ENCODE measurements at places on chromosomes 13 and 19. TPM values are rescaled to one million over a fixed set of nuclear protein-coding genes. Genes with fewer than 3 reads are reported as not detected.
A peak's percentile ranks its signal among the peaks of the same experiment; 100 is the strongest.

Gene TMEM238
- total RNA-seq, result 0.65 TPM

Gene PNMA8A
- 11.1 TPM for total RNA-seq

Gene CACTIN
- 10.7 TPM for total RNA-seq

Gene C19orf85
- not detected for total RNA-seq

Gene MAU2
- 46.8 TPM for total RNA-seq

Gene RFPL4A
- 0.46 TPM for total RNA-seq

Gene EBI3
- total RNA-seq, result not detected

Gene ANGPTL4
- total RNA-seq, result 4.1 TPM

Gene SYNE4
- 0.13 TPM for total RNA-seq

Gene ZNF180
- 3.7 TPM for total RNA-seq

Gene GSX1
- total RNA-seq, result not detected

Gene MIA
- 1.00 TPM for total RNA-seq

Gene ZNF626
- 8.6 TPM for total RNA-seq

DNA sequence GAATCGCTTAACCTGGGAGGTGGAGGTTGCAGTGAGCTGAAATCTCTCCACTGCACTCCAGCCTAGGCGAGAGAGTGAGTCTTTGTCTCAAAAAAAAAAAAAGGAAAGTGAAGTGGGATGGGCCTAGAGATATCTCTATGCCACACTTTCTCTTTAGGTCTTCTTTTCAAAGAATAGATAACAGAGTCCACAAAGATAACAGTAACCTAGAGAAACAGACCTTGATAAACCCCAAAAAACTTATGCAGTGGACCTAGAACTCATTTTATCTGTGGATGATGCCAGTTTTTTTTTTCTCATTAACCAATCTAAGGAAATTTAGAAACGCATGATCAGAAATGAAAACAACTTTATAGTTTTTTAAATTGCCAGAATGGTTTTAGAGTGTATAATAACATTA is 227.4 kb downstream of the LHFPL6 start:
- no peak for DNase-seq

- no peak for DNase-seq
Measured at GRCh38 chr19:30596813-30597399, 224.7 kb downstream of the ZNF536 start.

- no peak for DNase-seq
Measured at GRCh38 chr13:20090349-20090748, 70.5 kb downstream of the GJA3 start.

DNA sequence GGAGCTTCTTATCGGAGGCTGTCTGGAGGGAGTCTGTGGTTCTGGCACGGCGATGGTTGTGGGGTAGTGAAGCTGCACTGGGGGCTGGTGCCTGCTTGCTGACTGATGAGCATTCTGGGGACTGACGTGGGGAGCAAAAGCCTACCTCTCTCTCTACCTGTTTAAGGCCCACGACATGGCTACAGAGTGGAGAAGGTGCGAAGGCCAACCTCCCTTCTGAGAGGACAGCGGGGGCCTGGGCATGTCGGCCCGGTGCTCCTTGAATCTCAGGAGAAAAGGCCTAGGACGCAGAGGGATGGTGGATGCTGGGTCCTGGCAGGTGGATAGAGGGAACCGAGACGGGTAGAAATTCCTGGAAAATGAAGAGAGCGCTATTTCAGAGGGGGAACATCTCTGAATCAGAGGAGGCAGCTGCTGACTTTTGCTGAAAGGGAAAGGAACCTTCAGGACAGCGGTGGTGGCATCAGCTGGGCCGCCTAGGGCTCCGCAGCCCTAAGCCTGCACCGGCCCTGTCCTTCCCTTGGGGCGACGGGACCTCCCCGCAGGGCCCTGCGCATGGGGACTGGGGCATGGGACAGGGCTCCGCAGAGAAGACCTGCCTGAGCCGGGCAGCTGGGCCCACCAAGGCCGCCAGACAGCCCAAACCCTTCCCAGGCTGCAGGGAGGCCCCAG is 35.0 kb upstream of the MEDAG start:
- no peak for DNase-seq

GRCh38 chr13:113090806-113091205 is 14.8 kb upstream of the F7 start:
- DNase-seq, result no peak

GRCh38 chr19:20926796-20927195 is 3.7 kb downstream of the ZNF85 start:
- no peak for DNase-seq

DNA sequence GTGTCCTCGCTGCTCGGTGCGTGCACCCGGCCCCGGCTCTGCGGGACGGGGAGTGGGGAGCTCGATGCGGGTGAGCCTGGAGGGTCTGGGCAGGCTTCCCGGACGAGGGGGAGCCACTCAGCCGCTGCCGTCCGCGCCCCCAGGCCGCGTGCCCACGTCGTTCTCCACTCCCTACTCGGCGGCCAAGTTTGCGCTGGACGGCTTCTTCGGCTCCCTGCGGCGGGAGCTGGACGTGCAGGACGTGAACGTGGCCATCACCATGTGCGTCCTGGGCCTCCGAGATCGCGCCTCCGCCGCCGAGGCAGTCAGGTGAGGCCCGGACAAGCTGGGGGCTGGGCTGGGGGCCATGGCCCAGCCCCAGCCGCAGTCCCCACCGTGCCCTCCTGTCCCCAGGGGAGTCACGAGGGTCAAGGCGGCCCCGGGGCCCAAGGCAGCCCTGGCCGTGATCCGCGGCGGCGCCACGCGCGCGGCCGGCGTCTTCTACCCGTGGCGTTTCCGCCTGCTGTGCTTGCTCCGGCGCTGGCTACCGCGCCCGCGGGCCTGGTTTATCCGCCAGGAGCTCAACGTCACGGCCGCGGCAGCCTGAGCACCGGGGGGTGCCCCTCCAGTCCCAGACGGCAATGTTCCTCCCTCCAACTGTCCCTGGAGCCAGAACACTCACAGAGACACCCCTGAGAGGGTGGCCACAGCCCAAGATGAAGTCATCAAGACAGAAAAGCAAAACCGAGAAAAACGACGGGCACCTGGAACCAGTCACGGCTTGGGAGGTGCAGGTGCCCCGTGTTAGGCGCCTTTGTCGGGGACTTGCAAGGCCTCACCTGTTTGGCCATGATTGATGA is 2.5 kb upstream of the RPL36 start:
- DNase-seq, result no peak

- peak; percentile 97 for DNase-seq
Measured at GRCh38 chr19:20167020-20167644, at the start of gene ZNF486. Gene ZNF486 (plus strand): TSS chr19:20167214. CDS start chr19:20167331, 117 bp downstream.

GRCh38 chr19:32453736-32454135 is 48.2 kb downstream of the DPY19L3 start:
- no peak for DNase-seq

DNA sequence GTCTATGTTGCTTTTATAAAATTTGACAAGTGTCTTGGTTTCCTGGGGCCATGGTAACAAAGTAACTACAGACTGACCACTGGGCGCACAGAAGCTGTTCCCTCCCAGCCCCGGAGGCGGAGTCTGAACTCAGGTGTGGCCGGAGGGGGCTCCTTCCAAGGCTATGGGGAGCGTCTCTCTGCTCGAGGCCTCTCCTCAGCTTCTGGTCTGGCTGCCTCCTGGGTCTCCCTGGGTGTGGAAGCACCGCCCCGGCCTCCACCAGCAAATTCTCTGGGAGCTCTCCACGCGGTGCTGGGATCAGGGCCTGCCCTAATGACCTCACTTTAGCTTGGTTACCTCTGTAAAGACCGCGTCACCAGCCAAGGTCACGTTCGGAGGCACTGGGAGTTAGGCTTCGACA is 45.7 kb upstream of the F7 start:
- DNase-seq, result no peak

DNA sequence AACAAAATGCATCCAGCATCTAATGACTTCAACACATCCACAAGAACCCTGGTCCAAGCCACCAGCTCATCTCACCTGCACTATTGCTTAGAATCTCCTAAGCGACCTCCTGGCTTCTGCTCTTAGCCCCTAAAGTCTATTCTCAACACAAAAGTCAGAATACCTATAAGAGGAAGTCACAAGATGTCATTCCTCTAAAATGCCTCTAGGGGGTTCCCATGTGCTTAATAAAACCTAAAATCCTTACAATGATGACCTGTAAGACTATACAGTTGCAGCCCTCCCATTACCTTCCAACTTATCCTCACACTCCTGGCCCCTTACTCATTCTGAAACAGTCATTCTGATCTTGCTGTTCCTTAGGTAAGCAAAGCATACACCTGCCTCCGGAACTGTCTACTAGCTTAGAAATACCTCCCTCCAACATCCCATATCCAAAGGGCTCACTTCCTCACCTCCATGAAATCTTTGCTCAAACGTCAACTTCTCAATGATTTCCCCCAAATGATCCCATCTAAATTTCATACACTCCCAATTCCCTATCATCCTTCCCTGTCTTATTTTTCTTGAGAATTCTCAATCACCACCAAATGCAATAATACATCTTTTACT is 10.0 kb downstream of the ATP7B start:
- no peak for DNase-seq

GRCh38 chr13:20288561-20288960 is 56.4 kb upstream of the GJB6 start:
- DNase-seq, result no peak

GRCh38 chr13:37360556-37360955 is 238.0 kb downstream of the POSTN start:
- no peak for DNase-seq

DNA sequence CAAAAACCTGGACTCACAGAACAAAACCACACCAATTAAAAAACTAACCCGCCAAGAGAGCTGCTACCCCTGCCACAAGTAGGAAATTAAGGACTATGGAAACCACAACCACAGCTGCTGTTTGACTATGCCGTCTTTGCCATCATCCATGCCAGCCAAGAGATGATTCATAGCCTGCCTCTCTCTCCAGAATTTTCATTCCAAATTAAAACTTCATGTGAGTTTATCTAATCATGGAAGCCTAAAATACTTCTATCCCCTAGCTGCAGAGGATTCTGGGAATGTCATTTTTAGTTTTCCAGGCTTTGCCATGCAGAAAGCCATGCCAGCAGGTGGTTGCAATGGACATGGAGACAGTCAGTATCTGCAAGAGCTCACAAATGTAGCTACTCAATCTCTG is 27.6 kb upstream of the GTF2F2 start:
- no peak for DNase-seq

- DNase-seq, result no peak
Measured at GRCh38 chr19:41999071-41999877, 5.2 kb upstream of the ATP1A3 start.

GRCh38 chr19:30364866-30365800 is 7.1 kb upstream of the ZNF536 start:
- DNase-seq, result peak; percentile 14

GRCh38 chr13:44557986-44558385 is 18.1 kb downstream of the TSC22D1 start:
- no peak for DNase-seq

- DNase-seq, result no peak
Measured at GRCh38 chr13:24716011-24716410, 35.8 kb downstream of the ATP12A start.

- DNase-seq, result no peak
Measured at GRCh38 chr13:24220086-24220703, 59.7 kb downstream of the SPATA13 start.

DNA sequence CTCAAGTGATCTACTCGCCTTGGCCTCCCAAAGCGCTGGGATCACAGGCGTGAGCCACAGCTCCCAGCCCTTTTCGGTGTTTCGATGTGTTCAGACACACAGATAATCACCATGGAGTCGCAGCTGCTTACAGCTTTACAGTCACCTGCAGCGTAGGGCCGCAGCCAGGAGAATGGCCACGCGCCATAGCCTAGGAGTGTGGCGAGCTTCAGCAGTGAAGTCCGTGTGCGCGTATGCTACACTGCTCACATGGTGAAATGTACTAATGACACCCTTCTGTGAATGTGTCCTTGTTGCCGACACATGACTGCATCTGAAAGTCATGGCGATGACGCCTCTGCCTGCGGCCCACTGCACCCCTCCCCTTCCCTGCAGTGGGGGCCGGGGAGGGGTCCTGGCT is 23.6 kb downstream of the AP3D1 start:
- DNase-seq, result peak; percentile 87

DNA sequence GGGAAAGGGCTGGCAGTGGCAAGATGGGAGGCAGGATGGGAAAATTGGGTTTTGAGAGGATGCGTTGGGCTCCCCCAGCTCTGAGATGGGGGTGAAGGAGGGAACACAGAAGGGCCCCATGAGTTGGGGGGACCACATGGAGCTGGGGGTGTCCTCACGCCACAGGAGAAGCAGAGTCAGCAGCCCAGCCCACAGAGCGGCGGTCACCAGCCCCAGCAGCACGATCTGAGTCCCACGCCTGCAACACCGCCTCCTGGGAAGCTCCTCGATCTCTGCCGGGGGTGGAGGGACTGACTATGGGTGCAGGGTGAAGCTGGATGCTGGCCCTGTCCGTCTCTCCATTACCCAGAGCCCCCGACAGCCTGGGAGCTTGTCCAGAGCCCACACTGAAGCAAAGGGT is 3.3 kb downstream of the FCER2 start:
- no peak for DNase-seq

All from cardiac septum (tissue), 1 donor.